ENCODE measurements at places on chromosomes 5 and 9.

DNA sequence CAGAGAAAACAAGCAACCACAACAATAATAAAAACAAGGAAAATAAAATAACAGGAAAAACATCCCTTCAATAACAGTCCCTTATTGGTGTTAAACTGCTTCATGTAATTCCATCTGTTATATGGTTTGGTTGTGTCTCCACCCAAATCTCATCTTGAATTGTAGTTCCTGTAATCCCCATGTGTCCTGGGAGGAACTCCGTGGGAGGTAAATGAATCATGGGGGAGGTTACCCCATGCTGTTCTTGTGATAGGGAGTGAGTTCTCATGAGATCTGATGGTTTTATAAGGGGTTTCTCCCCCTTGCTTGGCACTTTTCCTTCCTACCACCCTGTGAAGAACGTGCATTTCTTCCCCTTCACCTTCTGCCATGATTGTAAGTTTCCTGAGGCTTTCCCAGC, 369.8 kb downstream of the TMEM232 start:
- DNase-seq = no peak

DNA sequence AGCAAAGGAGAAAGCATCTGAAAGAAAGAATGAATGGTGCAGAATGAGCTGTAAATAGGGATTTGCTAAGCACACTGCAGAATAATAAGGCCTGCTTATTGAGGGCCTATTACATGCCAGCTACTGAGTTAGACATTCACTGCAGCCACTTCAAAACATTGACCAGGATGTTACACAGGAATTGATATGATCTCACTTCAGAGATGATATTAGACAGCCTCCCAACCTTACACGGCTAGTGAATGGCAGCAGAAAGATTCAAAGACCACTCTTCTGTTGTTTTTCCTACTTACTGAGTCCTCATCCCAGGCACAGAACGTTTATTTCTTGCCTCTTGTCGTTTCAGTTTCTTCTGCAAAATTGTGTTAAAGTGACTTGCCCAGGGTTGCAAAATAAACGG, 1209.9 kb upstream of the WWC1 start:
- DNase-seq = no peak

GRCh38 chr5:34464829-34465228, 191.3 kb upstream of the RAI14 start:
- no peak for DNase-seq

DNA sequence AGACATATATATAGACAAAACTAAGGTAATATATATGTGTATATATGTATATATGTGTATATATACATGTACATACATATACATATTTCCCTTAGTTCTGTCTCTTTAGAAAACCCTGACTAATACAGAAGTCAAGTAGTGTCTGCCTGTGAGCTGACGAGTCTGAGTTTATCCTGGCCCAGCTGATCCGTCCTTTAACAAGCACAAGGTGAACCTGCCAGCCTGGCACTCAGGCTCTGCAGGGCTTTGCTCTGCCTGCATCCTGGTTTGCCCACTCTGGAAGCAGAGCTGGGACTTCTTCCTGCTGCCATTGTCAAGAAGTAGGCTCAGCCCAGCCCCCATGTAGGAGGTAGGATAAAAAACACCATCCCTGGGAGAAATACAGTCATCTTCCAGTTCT, 388.0 kb downstream of the ICE1 start:
- DNase-seq = no peak

DNA sequence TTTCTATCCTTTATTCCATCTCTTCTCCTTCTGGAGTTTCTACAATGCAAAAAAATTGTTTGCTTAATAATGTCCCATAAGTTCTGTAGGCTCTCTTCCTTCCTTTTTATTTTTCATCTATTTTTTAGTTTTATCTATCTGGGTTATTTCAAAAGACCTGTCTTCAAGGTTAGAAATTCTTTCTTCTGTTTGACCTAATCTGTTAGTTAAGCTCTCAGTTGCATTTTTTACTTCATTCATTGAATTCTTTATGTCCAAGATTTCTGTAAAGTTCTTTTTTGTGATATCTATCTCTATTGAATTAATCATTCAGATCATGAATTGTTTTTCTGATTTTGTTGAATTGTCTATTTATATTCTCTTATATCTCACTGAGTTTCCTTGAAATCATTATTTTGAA, 145.9 kb upstream of the TLE4 start:
- no peak for DNase-seq

DNA sequence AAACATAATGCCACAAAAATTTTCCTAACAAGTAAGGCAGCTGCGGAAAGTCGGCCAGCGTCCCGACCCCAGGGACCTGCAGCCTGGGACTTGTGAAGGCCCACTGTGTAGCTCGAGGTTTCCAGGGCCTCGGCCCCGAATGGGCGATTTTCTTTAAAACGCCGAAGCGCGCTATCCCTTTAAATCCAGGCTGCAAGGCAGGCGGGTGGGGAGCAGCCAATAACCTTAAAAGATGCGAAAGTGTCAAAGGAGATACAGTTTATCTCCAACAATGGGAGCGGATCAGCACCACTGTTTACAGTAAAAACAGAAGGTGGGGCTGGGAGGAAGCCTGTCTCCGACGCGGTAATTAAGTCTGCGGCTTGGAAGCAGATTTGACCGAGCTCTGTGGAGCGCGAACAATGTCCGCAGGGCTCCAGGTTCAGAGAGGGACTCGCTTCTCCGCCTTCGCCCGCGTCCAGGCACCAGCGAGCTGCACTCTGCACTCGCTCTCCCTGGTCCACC, 1.7 kb upstream of the ZSWIM6 start:
- no peak for DNase-seq

DNA sequence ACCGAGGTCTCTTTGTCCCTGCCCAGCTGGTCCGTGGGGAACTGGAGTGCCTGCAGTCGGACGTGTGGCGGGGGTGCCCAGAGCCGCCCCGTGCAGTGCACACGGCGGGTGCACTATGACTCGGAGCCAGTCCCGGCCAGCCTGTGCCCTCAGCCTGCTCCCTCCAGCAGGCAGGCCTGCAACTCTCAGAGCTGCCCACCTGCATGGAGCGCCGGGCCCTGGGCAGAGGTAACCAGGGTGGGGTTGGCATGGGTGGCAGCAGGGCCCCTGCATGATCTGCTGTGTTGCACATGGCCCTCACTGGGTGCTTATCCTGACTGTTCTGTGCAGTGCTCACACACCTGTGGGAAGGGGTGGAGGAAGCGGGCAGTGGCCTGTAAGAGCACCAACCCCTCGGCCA, 119.2 kb upstream of the ICE1 start:
- DNase-seq = no peak

GRCh38 chr9:1331546-1332038, 281.4 kb downstream of the DMRT2 start:
- DNase-seq = no peak

- DNase-seq = no peak
These were observed 70.3 kb downstream of the PAPPA start for GRCh38 chr9:116223926-116224325.

DNA sequence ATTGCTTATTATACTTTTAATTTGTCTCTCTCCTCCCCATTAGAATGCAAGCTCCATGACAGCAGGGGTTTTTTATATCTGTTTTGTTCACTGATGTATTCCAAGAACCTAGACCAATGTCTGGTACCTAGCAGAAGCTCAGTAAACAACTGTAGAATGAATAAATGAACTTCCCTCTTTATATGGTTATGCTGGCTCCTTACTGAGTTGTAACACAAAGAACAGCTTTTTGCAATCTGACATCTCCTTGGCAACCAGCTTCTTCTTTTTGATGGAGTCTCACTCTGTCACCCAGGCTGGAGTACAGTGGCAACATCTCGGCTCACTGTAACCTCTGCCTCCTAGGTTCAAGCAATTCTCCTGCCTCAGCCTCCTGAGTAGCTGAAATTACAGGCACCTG, 13.6 kb downstream of the TRMO start:
- no peak for DNase-seq

DNA sequence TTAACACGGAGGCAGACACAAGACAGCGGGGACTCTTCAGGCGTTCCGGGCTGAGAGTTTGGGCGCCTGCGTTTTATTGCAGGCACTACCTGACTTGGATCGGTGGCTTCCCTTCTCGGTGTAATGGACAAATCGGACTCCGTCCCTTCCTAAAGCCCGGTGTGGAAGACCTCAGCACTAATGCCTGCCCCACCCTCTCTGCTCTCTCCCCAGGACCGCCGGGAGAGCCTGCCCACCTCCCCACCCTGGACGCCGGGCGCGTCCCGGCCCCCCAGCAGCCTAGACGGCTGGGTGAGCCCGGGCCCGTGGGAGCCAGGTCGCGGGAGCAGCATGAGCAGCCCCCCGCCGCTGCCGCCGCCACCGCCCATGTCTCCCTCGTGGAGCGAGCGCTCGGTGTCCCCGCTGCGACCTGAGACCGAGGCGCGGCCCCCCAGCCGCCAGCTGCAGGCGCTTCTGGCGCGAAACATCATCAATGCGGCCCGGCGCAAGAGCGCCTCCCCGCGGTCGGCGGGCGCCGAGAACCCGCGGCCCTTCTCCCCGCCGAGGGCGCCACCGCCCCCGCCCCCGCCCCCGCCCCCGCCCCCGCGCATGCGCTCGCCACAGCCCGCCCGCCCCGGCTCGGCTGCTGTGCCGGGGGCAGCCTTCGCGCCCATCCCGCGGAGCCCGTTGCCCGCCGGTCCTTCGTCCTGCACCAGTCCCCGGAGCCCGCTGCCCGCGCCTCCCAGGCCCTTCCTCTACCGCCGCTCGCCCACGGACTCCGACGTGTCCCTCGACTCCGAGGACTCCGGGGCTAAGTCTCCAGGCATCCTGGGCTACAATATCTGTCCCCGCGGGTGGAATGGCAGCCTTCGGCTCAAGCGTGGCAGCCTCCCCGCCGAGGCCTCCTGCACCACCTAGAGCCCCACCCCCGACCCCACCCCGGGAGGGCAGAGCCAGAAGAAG, 4.6 kb upstream of the MYOZ3 start:
- no peak for DNase-seq

GRCh38 chr9:32508728-32509127, 17.3 kb downstream of the RIGI start:
- no peak for DNase-seq

DNA sequence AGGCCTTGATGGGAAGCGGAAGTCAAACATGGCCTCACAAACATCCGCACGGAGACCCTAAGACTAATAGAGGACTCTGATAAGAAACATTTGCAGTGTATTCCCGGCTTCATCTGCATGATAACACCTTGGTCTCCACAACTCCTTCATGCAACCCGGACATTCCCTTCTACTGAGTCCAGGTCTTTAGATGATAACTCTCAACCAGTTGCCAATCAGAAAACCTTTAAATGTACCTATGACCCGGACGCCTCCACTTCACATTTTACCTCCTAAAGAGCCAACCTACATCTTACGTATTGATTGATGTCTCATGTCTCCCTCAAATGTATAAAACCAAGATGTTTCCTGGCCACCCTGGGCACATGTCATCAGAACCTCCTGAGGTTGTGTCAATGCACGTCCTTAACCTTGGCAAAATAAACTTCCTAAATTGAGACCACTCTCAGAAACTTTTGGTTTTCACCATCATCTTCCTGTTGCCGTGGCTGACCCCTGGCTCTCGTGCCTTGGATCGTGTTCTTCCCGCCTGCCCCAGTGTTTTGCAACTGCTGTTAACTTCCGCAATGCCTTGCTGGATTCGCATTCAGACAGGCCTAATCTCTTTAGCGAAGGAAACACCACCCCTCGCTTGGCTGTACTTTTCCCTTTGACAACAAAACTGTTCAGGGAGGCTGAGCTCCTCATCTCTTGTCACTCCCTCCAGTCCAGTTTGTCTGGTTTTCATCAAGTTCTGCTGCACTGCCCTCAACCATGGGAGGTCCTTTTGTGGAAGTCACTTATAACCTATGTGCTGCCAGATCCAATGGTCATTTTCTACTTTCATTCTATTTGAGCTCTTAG, 1.1 kb upstream of the DAP start:
- DNase-seq = no peak

GRCh38 chr5:1552521-1553255, 28.9 kb upstream of the LPCAT1 start:
- DNase-seq = no peak

DNA sequence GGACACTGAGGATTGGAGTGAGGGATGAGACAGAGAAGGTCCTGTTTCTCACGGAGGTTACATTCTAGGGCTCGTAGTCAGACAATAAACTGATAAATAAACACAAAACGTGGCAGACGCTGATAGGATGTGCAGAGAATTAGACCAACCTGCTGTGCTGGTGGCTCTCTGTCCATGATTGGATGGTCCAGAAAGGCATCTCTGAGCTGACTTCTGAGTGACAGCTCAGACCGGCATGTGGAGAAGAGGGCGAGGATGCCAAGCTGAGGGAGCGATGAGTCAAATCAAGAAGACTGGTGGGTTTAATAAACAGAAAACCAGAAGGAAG, 132.3 kb upstream of the TAF11L2 start:
- DNase-seq = no peak

DNA sequence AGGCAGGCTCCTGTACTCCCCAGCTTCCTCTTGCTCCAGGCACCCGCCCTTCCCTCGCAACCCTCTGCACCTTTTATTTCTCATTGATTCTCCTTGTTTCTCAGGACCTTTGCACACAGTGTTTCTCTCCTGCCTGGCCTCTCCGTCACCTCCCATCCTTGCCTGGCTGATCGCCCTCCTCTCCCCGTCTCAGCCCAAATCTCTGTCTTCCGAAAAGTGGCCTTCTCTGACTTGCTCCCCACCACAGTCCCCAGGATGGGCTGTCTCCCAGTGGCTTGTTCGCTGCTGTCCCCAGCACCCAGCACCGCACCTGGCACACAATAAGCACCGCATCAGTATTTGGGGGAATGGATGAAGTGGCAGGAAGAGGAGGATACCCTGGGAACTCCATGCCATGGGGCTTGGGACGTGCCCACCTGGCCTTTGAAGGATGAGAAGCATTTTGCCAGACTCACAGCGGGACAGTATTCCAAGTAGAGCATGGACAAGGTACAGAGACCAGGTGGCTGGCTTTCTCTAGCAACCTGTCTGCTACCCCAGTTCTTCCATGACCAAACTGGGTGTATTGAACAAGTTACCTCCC, 62.5 kb downstream of the LMX1B start:
- DNase-seq = no peak

DNA sequence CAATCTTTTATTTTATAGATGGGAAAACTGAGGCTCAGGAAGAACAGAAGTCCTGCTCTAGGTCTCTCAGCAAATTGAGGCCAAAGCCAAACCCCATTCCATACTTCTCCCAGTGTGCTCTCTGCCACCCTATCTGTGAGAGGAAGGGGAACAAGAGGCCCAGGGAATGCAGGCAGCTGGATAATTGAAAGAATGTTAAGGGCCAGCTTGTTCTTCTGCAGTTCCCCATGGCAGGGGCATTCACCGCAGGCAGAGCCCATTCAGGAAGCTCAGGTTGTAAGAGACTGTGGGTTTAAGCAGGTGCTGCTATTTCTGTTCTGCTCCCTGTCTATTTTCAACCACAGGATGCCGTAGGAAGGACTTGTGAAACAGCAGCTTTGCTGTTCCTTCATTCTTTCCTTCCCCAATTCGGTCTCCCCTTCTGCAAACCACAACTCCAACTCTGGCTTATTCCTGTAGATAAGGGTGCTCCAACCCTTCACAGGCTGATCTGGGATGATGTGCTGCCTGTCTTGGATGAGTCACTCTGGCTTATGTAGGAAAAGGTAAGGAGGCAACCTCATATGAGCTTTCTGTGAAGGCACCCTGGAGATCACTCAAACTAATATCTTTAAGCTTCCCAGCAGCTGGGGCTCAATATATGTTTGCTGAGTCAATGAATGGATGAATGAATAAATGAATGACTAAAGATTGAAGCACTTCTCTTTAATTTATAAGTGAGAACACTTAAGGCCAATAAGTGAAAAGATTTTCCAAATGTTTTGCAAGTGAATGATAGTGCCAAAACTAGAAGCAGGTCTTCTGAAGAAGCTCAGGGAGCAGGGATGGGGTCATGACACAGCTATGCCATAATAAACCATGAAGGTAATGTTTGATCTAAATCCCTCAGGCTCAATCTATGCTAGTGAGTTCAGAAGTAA, 377.6 kb downstream of the BRINP1 start:
- DNase-seq = no peak
